ENCODE measurements at places on chromosomes 3 and 15. TPM values are rescaled to one million over a fixed set of nuclear protein-coding genes. Genes with fewer than 3 reads are reported as not detected.

- peak; percentile 94 for DNase-seq
Observed at GRCh38 chr3:27556887-27557286, 72.7 kb upstream of the SLC4A7 start.

- DNase-seq: no peak
Observed at GRCh38 chr15:58462973-58463663, 31.3 kb downstream of the LIPC start.

DNA sequence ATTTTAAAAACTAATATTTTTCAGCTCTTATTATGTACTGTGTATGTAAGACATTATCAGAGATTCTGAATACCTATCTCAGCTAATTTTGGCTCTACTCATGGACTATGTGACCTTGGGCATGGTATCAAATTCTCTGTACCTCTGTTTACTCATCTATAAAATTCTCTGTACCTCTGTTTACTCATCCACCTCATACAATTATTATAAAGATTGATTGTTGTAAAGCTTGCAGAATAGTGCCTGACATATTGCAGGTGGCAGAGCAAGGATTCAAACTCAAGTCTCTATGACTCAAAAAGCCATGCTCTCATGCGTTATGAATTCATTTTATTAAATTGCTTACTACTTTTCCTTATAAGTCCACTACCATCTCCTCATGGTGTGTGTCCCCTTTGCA is 151.9 kb upstream of the ARL6 start:
- no peak for DNase-seq

GRCh38 chr15:33766389-33766788 is 201.9 kb upstream of the CHRM5 start:
- no peak for DNase-seq

GRCh38 chr15:67745073-67746006 is 80.0 kb upstream of the SKOR1 start:
- DNase-seq: no peak

DNA sequence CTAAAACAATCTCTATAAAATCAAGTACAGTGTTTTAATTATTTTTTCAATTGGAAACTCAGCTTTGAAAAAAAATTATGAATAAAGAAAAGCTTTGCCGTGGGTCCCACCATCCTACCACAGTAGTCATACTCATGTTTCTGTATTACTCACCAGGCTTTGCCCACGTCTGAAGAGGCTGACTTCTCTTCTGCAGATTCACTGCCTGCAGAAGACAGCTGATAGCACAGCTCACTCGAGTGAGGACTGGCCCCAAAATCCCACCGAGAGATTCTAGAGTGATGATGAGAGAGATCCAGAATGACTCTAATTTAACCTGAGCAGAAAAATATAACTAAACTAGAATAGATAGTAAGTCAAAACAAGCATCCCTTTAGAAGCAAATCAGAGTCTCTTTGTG is 11.9 kb downstream of the C2CD4B start:
- DNase-seq: no peak

- DNase-seq: no peak
Observed at GRCh38 chr3:188567478-188568195, 413.7 kb downstream of the LPP start.

GRCh38 chr3:69204315-69204957 is 82.0 kb upstream of the LMOD3 start:
- no peak for DNase-seq

DNA sequence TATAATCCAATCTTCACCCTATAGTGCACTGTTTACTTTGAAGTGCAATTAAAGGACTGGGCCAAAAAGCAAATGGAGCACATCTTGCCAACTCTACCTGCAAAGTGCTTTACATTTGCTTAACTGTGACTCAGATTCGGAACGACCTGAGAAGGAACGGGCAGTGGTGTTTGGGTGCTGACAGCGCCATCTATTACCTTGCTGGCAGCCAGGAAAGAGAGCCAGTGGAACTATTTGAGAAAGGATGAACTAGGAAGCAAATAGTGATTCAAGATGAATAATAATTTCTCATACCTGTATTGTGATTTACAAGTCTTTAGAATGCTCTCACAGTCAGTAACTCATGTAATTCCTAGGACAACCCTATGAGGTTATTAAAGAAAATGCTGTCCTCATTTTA is 312.9 kb downstream of the PDCD6IP start:
- no peak for DNase-seq

- no peak for DNase-seq
Observed at GRCh38 chr3:11349446-11349845, 77.2 kb downstream of the ATG7 start.

GRCh38 chr15:62067448-62068044 is 769 bp downstream of the C2CD4A start:
- DNase-seq: no peak

GRCh38 chr3:190130696-190131095 is 10.0 kb upstream of the P3H2 start:
- no peak for DNase-seq

GRCh38 chr15:32722136-32722535 is 4.3 kb downstream of the GREM1 start:
- DNase-seq: no peak

DNA sequence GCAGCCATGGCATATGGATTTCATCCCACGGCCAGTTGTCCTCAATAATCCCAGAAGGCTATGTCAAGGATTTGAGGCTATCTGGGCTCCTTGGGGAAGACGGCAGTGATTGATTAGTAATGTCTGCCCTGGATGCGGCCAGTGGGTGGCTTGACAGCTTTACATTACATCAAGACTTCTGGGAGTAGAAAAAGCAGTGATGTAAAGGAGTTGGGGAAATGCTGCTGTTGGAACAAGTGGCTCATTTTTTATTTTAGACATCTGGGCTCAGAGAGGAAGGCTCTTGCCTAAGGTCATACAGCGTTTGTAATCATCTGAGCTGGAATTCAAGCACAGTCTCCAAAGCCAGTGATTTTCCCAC is 94.1 kb downstream of the FLNB start:
- DNase-seq: no peak

- no peak for DNase-seq
Observed at GRCh38 chr3:190495354-190495753, 18.5 kb upstream of the IL1RAP start.

DNA sequence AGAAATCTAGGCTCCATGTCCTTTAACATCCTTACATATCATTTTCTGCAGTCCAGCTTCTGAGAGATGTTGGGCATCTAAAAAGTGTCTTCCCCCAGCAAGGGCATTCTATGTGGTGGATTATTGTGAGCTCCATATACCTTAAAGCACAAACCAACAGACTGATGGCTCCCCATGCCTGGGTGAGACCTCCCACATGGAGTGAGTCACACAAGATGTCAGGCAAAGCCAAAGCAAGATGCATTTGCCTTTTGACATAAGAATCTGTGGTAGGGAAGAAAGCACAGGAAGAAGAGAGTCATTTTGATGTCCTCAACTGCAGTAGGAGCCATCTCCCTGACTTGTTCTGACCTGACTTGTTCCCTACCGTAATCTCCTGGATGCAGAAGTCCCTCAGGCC is 238.7 kb upstream of the EIF1B start:
- no peak for DNase-seq

DNA sequence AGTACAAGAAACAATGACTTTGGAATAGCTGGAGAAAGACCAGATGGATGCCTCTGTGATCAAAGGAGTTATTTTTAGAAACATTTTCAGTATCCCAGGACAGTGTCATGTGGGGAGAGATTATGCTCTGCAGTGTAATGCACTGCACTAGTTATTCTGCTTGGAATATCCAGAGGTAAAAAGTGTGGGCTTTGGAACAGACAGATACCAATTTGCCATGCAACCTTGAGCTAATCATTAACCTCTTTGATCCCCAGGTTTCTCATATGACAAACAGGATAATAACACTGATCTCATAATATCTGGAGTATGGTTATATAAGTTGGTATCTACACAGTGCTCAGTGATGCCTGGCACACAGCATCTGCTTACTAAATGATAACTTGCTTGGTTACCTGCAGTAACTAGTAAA is 12.2 kb upstream of the SLC7A14 start:
- no peak for DNase-seq

DNA sequence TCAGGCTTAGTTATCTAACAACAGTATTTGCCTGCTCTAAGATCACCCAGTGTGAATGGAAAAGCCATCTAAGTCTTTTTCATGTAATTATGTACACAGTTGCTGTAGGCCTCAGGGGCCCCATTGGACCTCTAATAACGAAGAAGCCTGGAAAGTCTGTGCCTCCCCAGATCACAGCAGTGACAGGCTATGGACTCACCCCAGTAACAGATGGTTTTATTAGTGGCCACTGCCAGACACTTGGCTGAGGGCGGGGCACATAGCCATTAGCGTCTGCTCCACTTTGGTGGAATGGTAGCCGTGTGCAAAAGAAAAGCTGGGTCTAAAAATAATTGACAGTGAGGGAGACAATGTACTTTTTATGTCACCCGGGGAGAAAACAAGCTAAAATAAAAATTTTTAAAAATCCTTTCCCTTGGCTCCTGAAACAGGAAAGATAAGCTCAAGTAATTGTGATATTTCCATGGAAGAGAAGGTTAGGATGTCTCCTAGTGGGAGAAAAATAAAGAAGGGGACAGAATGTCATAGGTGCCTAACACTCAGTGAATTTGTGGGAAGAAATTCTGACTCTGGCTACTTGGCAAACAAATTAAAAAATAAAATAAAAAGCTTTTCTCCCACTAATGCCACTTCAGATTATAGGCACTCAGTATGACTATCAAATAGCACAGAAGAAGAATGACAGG is 44.3 kb upstream of the ZNF385D start:
- no peak for DNase-seq

DNA sequence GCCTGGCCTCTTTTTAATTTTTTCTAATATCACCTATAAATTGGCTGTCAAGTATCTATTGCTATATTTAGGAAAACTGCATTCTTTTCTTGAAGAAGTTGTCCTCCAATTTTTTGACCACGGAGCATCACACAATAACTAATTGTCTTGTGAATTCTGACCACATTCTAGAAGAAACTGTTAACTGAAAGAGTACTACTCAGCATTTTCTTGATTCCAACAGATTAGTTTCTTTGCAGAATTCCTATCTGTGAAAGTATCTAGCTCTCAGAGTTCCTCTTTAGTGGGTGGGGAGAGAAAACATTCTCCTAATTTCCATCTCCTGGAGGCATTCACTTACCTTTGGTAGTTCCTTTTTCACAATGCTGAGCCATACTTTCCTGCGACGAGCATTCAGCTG is 31.1 kb downstream of the INO80 start:
- DNase-seq: no peak

DNA sequence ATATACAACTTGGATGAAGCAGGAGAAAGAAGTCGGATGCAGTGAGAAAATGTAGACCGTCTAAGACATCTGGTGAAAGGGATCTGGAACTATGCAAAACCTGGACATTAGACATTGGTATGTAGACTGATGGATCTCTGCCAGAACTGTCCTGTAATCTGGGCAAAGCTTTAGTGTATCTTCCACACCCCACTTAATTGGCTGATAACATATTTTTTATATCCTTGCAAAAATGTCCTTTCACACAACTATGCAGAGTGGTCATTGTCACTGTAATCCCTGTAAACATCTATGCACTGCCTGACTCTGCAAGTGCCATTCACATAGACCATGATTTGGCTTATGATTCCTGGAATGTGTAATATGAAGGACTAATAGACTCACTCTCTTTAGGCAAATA is 163.1 kb downstream of the TUSC7 start:
- no peak for DNase-seq

DNA sequence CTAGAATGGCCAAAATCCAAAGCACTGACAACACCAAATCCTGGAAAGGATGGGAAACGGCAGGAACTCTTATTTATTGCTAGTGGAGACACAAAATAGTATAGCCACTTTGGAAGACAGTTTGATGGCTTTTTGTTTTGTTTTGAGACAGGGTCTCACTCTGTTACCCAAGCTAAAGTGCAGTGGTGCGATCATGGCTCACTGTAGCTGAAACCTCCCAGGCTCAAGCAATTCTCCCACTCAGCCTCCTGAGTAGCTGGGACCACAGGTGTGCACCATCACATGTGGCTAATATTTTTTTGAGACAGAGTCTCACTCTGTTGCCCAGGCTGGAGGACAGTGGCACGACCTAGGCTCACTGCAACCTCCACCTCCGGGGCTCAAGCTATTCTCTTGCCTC is 27.3 kb upstream of the GPR160 start:
- DNase-seq: no peak

GRCh38 chr3:113769551-113769950 is 22.7 kb downstream of the ATP6V1A start:
- DNase-seq: no peak

The MCTP2 gene
- 9.5 TPM for polyA plus RNA-seq

The GPR160 gene
- 0.29 TPM for polyA plus RNA-seq

The KLHDC8B gene
- polyA plus RNA-seq: 33.8 TPM

The CATSPER2 gene
- 1.9 TPM for polyA plus RNA-seq

The RHOV gene
- 0.13 TPM for polyA plus RNA-seq

The CPN2 gene
- polyA plus RNA-seq: not detected

The LRIG1 gene
- 13.0 TPM for polyA plus RNA-seq

The PIERCE2 gene
- polyA plus RNA-seq: 1.4 TPM

The DNAH12 gene
- polyA plus RNA-seq: 0.01 TPM
